ENCODE measurements at places on chromosomes 11 and 22. TPM values are rescaled to one million over a fixed set of nuclear protein-coding genes. Genes with fewer than 3 reads are reported as not detected.

- H3K36me3 ChIP-seq = no peaks in the 10 kb centered on the region
- no peak overlapping the region for H3K27ac ChIP-seq
- H3K4me3 ChIP-seq = no peak overlapping the region
- H3K27me3 ChIP-seq = no peaks in the 10 kb centered on the region
- H3K4me1 ChIP-seq = peaks cover 3% of the 10 kb centered on the region
- no peak for DNase-seq
These were observed 38.7 kb upstream of the TSKU start for GRCh38 chr11:76744186-76745043.

DNA sequence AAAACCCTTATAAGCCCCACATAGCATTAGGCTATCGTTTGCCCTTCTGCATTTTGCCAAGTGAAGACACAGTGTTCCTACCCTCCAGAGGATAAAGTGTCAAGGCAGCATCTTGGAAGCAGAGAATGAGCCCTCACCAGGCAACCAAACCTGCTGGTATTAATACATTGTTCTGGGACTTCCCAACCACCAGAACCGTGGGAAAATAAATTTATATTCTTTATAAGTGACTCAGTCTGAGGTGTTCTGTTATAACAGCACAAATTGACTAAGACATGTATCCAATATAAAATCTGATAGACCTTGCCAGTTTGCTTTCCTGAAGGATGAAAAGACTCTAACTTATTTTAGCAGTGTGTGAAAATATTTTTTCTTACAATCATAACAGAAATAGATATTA lies 792.5 kb upstream of the LRRC4C start:
- no peaks in the 10 kb centered on the region for H3K36me3 ChIP-seq
- no peak overlapping the region for H3K4me3 ChIP-seq
- H3K27ac ChIP-seq = no peak overlapping the region
- DNase-seq = no peak
- no peaks in the 10 kb centered on the region for H3K27me3 ChIP-seq

- H3K4me3 ChIP-seq = no peak overlapping the region
- H3K27ac ChIP-seq = no peak overlapping the region
- H3K27me3 ChIP-seq = no peaks in the 10 kb centered on the region
- no peaks in the 10 kb centered on the region for H3K36me3 ChIP-seq
These were observed 35.6 kb downstream of the FBLN1 start for GRCh38 chr22:45538281-45538680.

THY1 gene
- 49.2 TPM for total RNA-seq

ARHGEF17 gene
- 19.9 TPM for total RNA-seq

MS4A5 gene
- not detected for total RNA-seq
